ENCODE measurements at places on chromosomes 4 and X.
A peak's percentile ranks its signal among the peaks of the same experiment; 100 is the strongest.

GRCh38 chrX:132045456-132045855 is 22.4 kb downstream of the STK26 start:
- no peak for DNase-seq

DNA sequence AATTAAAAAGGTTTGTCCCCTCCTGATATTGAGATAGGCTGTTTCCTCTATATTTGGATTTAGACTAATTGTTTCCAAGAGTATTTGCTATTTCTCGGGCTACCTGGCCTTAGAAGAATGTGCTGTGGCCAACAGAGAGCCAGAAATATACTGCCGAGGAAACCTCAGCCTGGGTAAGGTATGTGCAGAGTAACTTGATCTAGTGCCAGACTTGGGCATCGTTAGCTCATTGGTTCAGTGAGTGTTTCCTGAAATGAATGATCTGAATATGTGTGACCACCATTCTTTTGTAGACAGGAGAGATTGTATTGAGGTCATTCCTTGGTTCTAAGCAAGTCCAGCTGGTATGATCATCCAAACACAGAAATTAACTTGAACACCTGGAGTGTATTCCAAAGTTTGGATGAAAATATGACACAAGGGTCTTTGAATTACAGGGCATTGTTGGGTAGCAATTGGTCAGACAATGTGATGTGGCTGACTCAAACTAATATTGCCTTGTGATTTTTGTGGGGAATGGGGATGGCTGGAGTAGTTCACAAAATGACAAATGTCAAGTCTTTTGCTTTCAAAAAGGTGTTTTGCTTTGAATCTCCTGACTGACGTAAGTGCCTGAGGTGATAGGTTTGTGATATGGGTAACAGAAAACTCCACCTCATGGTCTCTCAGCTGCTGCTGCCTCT is 100.2 kb upstream of the CXCL13 start:
- DNase-seq: no peak

- DNase-seq: no peak
Observed at GRCh38 chr4:117135634-117136354, 50.4 kb upstream of the TRAM1L1 start.

- DNase-seq: no peak
Observed at GRCh38 chrX:111661241-111661640, 19.7 kb upstream of the ALG13 start.

DNA sequence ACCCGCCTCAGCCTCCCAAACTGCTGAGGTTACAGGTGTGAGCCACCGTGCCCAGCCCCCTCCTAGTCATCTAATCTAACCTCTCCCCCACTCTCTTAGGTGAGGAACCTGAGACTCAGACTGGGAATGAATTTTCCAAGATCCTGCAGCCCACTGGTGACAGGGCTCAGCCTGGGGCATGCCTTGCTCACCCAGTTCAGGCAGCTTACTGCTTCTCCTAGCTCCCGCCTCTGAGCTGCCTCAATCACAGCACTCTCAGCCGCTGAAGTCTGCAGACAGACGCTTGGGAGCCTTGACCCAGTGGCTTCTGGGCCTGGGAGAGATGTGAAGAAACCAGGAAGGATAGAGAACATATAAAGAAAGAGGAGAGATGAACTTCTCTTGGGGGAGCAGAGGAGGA is 24.4 kb downstream of the PJA1 start:
- no peak for DNase-seq

DNA sequence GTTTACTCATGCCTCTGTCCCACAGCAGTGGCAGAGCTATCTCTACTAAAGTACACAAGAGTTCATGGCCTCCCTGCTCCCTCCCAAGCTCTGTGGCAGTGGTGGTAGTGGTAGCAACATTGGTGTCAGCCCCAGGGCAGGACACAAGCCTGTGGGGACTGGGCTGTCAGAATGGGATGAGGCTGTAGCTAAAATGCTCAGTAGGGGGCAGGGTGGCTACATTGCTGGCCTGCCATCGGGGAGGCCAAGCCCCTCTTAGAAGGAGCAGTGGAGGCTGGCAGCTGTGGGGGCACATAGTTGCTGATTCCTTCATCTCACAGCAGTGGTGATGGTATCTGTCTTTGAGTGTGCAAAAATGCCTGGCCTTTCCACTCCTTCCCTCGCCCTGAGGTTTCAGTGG is 461.7 kb downstream of the PCDH18 start:
- DNase-seq: no peak

- no peak for DNase-seq
Observed at GRCh38 chr4:48594180-48594579, 104.1 kb downstream of the ZAR1 start.

GRCh38 chr4:183846951-183847350 is 58.2 kb upstream of the STOX2 start:
- no peak for DNase-seq

GRCh38 chrX:362351-362750 is 24.4 kb downstream of the PPP2R3B start:
- no peak for DNase-seq

DNA sequence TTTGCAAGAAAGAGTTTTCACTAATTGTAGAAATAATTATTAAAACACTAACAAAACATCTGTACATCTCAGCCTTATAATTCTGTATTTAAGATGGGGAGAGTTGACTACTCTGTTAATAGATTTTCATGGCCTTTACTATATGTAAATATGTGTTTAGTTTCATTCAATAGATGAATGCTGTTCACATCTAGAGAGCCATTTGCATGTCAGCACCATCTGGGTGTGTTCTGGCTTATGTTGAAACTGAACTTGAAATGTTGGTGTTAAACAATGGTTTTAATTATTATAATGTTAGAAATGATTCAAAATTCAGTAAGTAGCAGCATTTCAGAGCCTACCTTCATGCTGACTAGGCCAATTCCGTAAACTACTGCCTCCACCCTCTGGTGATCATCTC is 102.5 kb upstream of the ADAD1 start:
- DNase-seq: no peak

DNA sequence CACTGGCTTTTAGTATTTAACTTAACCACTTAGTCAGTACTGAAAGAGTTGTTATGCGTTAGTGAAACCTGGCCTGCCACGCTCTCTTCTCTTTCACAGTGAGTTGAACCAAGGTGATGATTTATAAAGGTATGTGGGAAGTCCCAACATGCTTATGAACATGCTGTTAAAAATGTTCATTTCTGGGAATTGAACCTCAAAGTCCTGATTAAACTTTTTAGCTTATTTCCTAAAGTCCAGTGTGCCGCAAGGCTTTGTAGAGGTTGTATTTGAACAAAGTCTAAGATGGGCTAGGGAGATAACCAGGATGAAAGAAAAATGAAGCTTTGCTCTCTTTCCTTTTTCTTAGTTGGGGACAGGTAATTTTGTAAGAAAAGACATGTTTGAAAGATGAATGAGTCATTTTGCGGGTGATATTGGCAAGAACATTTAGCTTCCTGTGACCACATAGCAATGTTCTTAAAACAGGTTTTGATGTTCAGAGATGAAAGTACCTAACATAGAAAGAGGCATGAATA is 270.3 kb downstream of the DTHD1 start:
- no peak for DNase-seq

GRCh38 chr4:5051278-5052203 is at the start of gene STK32B:
Gene STK32B (plus strand): TSS chr4:5051480.
- DNase-seq: peak; percentile 57

DNA sequence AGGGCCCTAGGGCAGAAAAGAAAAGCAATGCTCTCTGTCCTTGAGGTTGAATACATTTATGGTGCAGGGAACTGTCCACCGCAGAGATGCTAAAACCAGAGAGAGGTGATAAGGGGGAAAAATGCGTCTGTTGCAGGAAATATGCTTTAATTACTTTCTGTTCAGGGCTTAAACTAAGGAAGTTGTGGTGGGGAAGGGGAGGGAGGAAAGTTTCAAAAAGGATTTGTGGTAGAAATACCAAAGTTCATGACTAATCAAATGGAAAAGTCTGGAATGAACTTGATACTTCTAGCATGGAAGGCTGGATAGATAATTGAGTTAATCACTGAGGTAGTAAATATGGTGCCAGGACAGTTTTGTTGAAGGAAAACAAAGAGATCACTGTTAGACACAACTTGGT is 99.0 kb downstream of the ASB9 start:
- no peak for DNase-seq

DNA sequence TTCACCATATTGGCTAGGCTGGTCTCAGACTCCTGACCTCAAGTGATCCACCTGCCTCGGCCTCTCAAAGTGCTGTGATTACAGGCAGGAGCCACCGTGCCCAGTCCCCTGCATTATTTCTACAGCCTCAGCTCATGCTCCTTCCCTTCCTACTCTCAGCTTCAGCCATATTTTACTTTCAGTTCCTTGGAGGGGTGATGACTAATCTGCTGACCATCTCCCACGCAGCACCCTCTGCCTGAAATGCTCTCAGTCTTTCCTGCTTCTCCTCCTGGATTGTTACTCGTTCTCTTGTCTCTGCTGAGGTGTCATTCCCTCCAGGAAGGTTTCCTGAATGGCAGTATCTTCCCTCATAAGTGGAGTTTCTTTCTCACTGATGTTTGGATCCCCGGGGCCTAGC is 63.3 kb downstream of the MOSPD2 start:
- no peak for DNase-seq

DNA sequence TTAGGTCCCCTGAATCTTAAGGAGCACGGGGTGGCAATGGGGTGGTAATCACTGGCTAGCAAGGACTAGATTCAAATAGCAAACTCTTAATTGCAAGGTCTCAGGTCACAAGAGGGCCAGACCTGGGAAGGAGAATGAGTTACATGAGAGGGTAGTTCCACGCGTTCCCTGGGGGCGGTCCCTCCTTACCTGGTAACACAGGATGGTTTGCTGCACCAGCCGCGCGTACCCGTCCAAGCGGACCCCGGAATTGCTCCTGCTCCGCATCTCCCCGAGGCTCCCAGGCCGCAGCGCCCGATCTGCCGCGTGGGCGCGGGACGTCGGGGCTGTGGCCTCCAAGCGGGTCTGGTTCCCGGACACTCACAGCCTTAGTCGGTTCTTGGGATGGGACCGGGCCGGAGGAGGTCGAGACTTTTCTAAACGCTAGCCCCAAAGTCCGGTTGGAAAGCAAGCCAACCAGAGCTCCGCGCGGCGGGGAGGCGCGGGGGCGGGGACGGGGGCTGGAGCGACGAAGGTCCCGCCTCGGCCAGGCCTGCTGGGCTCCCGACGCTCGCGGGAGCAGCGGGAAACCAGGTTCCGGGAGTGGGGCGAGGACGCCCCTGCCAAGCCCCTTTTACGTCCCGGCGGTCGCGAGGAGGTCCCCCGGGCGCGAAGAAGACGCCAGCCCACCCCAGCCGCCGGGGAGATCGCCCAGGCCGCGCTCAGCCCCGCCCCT is at the start of gene PHKA2:
Gene PHKA2 (minus strand): TSS at position 449 of the 715 bp plus-strand sequence. CDS start 182 bp downstream, at position 267.
- no peak for DNase-seq

- DNase-seq: no peak
Observed at GRCh38 chrX:153922932-153923857, 2.9 kb downstream of the ARHGAP4 start.

DNA sequence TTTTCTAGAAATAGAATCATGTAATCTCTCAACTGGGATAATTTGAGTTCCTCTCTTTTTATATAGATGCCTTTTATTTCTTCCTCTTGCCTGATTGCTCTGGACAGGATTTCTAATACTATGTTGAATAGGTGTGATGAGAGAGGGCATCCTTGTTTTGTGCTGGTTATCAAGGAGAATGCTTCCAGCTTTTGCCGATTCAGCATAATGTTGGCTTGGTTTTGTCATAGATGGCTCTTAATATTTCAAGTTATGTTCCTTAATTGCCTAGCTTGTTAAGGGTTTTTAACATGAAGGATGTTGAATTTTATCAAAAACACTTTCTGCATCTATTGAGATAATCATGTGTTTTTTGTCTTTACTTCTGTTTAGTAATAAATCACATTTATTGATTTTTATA is 58.7 kb downstream of the TMEM47 start:
- no peak for DNase-seq

DNA sequence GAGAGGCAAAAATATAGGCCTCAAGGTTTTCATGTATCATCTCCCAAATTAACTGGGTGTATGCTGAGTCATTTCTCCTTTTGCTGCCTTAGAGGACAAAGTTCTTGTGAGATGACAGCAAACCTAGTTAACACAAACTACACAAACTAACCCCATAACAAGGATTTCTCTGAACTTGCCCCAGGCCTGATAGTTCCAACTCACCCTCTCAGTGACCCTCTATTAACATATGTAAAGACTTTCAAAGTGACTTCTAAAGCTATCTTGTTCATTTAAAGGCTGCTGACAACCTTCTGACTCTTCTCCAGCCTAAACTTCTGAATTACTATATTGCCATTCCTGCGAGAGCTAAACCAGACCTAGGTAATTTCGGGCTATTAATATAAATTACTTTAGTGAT is 43.2 kb upstream of the CCDC149 start:
- DNase-seq: no peak

DNA sequence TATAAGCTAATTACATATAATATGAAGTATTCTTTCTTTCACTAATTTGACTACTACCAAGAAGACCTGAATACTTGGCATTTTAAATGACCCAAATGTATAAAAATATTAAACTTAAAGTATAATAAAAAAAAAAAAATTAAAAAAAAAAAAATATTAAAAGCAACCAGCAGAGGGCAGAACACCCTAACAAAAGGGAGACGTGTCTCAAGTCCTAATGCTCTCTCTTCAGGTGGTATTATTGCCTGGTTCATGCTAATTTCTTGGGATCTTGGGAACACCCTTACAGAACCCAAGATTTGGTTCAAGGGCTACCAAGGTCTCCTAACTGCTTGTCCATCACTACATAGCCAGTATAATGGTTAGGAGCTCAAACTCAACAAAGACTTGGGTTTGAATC is 754.8 kb downstream of the RAB28 start:
- no peak for DNase-seq

- DNase-seq: no peak
Observed at GRCh38 chr4:24468071-24468470, 116.3 kb downstream of the DHX15 start.

- no peak for DNase-seq
Observed at GRCh38 chrX:10728806-10729389, 108.5 kb upstream of the MID1 start.

DNA sequence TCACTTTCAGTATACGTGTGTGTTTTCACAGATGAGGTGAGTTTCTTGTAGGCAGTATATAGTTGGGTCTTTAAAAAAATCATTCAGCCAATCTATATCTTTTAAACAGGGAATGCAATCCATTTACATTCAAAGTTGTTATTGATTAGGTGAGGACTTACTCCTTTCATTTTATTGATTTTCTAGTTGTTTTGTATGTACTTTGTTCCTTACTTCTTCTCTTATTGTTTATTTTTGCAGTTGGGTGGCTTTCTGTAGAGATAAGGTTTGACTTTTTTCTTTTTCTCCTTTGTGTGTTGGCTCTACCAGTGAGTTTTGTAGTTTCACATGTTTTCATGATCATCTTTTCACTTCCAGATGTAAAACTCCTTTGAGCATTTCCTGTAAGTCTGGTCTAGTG is 83.1 kb downstream of the MAGED1 start:
- no peak for DNase-seq
